Stimulated activated CD4-positive, alpha-beta T cell treated with anti-CD3 and anti-CD28 coated beads, Interleukin-2, amount 100 ng/mL, for 4 hours (primary cell): ENCODE measurements at places on chromosomes 13 and 19.

- no peak for DNase-seq
Observed at GRCh38 chr13:45411221-45411620, 7.0 kb downstream of the SLC25A30 start.

- DNase-seq, result peak; percentile 10
Observed at GRCh38 chr19:1668486-1669270, 16.3 kb upstream of the TCF3 start.

DNA sequence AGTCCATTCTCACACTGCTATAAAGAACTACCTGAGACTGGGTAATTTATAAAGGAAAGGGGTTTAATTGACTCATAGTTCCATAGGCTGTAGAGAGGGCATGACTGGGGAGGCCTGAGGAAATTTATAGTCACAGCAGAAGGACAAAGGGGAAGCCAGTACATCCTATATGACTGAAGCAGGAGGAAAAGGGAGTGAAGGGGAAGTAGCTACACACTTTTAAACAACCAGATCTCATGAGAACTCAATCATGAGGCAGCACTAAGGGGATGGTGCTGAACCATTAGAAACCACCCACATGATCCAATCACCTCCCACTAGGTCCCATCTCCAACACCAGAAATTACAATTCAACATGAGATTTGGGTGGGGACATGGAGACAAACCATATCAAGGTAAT lies 209.1 kb downstream of the DIAPH3 start:
- DNase-seq, result no peak

DNA sequence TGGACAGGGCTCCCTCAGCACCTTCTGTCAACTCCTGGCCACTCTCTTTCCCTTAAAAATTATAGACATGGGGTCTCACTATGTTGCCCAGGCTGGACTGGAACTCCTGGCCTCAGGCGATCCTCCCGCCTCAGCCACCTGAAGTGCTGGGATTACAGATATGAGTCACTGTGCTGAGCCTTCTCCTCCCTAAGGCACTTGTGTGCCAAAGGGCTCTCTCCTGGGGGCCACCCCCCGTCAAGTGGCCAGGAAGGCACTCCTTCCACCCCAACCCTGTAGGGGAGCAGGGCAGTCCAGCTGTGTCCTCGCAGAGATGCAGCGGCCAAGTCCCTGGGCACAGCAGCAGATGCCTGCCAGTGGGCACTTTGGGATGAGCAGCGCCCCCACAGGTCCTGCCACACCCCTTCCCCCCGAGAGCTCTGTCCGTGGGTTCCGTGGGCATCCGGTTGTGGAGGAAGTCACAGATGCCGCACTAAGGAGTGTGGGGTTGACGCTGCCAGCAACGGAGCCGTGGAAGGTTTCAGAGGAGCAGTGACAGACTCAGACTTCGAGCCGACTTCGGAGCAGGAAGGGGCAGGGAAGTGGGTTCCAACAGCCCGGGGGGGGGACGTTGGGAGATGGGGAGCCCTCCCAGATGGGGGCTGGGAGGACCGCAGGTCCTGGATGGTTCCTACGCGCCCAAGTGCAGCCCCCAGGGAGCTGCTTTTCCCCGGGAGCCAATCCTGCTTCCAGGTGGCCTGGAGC lies 3.3 kb upstream of the UQCR11 start:
- DNase-seq, result no peak

GRCh38 chr13:29963089-29963488 lies 112.7 kb upstream of the UBL3 start:
- no peak for DNase-seq

DNA sequence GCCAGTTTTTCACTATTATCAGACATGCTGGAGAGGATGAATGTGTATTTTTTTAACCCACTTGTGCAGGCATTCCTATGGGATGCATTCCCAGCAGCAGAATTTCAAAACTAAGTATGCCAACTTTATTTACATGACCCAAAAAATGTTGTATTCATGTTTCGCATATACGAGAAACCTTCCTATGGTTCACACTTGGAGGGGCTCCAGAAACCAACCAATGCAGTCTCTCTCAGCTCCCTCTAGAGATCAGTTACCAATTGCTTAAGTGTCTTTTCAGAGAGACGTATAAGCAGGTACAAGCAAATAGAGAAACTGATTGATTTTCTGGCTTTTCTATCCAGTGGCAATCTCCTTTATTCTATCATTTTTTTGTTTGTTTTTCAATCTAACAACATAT lies 5.5 kb upstream of the PTOV1 start:
- no peak for DNase-seq

GRCh38 chr19:18000915-18001776 lies 6.8 kb upstream of the ARRDC2 start:
- DNase-seq, result peak; percentile 80

- no peak for DNase-seq
Observed at GRCh38 chr19:49860336-49861102, 6.9 kb downstream of the PNKP start.

DNA sequence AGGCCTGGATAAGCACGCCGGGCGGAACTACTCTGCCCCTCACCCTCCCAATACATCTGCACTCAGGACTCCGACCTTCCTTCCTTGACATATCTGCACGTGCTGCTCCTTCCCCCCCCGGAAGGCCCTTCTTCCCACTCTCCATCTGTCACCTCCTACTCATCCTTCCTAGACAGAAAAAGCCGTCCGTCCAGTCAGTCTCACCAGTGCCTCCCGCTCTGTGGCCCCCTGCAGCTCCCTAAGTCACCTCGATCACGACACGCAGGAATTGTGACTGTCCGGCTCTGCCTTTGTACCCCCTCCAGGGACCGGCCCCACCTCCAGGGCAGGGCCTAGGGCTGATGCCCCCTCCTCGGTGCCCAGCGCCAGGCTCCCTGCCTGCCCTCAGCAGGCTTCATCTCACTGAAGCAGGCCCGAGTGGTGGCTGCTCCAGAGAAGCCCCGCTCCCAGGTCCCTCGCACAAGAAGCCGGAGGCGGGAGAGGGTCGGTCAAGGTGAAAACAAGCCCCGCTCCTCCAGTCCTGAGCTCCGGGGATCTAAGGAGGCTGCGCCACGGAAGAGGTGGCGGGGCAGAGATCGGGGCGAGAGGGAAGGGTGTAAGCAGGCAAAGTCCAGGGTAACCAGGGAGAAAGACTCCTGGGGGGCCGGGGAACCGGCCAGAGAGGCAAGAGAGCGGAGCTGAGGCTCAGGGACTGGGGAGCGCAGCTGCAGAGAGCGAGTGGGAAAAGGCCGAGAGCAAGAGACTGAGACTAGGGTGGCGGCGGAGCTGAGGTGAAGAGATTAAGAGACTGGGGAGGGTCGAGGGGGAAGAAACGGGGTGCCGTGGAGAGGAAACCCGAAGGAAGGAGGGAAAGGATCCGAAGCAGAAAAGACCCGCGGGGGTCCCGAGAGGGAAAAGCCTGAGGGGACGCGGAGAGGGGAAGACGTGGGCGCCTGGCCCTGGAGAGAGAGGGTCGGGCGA lies 1.1 kb downstream of the PPP6R1 start:
- no peak for DNase-seq

DNA sequence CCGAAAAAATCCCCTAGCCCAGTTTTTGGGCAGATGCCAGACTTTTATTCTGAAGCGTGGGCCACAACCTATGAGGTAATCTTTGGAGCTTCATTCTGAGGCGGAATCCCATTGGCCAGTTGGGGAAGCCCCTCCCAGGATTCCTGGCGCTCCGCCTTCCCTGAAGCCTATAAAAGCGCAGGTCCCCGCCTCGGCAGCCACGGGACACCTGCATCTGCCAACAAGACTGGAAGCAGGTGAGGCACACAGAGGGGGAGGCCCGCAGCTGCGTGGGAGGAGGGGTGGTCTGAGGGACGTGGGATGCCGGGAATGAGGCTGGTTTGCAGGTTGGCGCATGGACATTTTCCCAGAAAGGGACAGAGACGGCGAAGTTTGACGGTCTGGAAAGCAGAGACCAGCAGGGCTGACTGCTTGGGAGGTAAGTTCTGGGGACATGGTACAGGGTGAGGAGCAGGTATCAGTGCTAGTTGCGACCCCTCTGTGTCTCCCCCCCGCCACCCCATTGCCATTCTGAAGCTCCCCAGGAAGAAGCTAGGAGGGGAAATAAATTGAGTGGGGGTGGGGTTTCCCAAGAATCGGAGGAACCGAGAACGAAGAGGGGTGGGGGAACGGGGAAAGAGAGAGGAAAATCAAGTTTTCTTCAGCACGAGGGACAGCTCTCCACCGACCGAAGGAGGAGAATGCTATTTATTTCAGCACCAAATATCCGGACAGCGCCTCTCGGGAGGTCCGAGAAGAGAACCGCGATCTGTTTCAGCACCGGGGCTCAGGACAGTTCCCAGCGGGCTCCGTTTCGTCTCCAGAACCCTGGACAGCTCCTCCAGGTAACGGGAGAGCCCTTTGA lies 22.4 kb upstream of the FEM1A start:
- peak; percentile 53 for DNase-seq
